ENCODE measurements at places on chromosomes 2 and 18. TPM values are rescaled to one million over a fixed set of nuclear protein-coding genes. Genes with fewer than 3 reads are reported as not detected.

DNA sequence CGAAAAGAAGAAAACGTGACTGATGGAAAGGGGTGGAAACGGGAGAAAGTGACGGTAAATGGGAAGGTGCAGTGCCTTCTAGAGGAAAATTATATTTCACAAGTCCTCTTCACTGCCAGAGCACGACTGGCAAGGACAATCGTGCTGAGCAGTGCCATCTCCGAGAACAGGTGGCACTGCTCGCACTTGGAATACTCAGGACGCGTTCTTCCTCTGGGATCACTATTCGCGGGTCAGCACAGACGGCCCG is 364 bp downstream of the STAT1 start:
- no peaks in the 10 kb centered on the region for H3K36me3 ChIP-seq
- peak overlapping the region; percentile 51 for H3K27ac ChIP-seq
- peak overlapping the region; percentile 90 for H3K4me3 ChIP-seq
- DNase-seq, result no peak

- H3K4me3 ChIP-seq, result peak overlapping the region; percentile 83
- no peaks in the 10 kb centered on the region for H3K27me3 ChIP-seq
- no peaks in the 10 kb centered on the region for H3K36me3 ChIP-seq
- DNase-seq, result no peak
- H3K4me1 ChIP-seq, result no peaks in the 10 kb centered on the region
Measured at GRCh38 chr2:160494201-160494644, 616 bp upstream of the RBMS1 start.

- no peak for DNase-seq
- peaks cover 13% of the 10 kb centered on the region for H3K4me1 ChIP-seq
- H3K4me3 ChIP-seq, result no peak overlapping the region
- no peaks in the 10 kb centered on the region for H3K27me3 ChIP-seq
- H3K27ac ChIP-seq, result no peak overlapping the region
- H3K36me3 ChIP-seq, result no peaks in the 10 kb centered on the region
Measured at GRCh38 chr18:22197668-22198067, 28.3 kb downstream of the GATA6 start.

DNA sequence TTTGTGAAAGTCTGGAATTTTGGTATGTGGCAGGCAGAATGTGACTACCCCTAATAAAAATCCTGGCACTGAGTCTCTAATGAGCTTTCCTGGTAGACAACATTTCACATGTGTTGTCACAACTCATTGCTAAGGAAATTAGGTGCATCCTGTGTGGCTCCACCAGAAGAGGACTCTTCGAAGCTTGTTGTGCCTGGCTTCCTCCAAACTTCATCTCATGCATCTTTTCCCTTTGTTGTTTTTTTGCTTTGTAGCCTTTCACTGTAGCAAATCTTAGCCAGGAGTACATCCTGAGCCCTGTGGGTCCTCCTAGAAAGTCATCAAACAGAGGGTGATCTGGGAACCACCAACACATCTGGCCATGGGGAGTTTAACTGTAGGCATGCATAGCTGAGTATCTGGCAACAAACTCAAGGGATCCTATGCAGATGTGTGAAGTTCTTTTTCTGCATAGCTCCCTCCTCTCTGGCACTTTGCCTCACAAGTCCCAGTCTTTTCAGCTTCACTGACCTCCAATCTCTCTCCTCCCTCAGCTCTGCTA is 42.1 kb upstream of the SERTAD2 start:
- peaks cover 7% of the 10 kb centered on the region for H3K4me1 ChIP-seq
- H3K36me3 ChIP-seq, result no peaks in the 10 kb centered on the region
- no peak overlapping the region for H3K27ac ChIP-seq
- H3K4me3 ChIP-seq, result no peak overlapping the region
- no peaks in the 10 kb centered on the region for H3K27me3 ChIP-seq

GRCh38 chr2:33292981-33293595 is 183.4 kb upstream of the RASGRP3 start:
- DNase-seq, result no peak
- no peaks in the 10 kb centered on the region for H3K27me3 ChIP-seq
- peaks cover 11% of the 10 kb centered on the region for H3K4me1 ChIP-seq
- peak overlapping the region; percentile 57 for H3K27ac ChIP-seq

- H3K4me1 ChIP-seq, result no peaks in the 10 kb centered on the region
- no peak overlapping the region for H3K27ac ChIP-seq
- H3K4me3 ChIP-seq, result no peak overlapping the region
- H3K27me3 ChIP-seq, result no peaks in the 10 kb centered on the region
- peak; percentile 61 for DNase-seq
Measured at GRCh38 chr2:219344751-219345430, 12.3 kb upstream of the RESP18 start.

DNA sequence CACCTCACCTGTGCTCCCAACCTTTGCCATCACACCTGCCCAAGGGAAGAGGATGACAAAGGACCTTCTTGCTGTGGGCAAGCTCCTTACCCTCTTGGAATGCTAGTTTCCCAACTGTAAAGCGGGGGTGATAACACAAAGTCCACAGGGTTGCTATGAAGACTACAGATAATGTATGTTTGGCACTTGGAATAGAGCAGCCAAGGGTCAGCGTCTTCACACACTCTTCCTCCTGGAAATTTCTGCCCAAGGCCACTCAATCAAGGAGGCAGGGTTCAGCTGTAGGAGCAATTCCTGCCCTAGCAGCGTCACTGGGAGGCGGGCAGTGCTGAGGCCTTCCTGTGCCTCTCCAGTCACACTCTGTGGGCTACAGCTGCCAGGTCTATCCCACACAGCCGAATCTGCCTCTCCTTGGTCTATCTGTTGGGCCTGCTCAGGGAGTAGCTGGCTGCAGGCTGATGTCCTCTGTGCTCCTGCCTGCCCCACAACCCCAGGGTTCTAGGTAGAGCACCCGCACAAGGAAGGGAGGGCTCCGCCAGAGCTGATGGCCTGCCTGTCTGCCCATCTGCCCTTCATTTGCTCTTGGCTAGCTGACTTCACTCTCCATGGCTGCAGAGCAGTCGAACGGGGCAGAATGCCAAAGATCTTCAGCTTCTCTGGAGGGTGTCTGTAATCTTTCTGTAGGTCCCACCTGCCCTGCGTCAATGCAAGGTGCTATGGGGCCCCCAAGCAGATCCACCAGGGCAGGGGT is 91.9 kb downstream of the MRO start:
- H3K36me3 ChIP-seq, result no peaks in the 10 kb centered on the region
- peaks cover 24% of the 10 kb centered on the region for H3K4me1 ChIP-seq
- no peaks in the 10 kb centered on the region for H3K27me3 ChIP-seq
- H3K4me3 ChIP-seq, result no peak overlapping the region

DNA sequence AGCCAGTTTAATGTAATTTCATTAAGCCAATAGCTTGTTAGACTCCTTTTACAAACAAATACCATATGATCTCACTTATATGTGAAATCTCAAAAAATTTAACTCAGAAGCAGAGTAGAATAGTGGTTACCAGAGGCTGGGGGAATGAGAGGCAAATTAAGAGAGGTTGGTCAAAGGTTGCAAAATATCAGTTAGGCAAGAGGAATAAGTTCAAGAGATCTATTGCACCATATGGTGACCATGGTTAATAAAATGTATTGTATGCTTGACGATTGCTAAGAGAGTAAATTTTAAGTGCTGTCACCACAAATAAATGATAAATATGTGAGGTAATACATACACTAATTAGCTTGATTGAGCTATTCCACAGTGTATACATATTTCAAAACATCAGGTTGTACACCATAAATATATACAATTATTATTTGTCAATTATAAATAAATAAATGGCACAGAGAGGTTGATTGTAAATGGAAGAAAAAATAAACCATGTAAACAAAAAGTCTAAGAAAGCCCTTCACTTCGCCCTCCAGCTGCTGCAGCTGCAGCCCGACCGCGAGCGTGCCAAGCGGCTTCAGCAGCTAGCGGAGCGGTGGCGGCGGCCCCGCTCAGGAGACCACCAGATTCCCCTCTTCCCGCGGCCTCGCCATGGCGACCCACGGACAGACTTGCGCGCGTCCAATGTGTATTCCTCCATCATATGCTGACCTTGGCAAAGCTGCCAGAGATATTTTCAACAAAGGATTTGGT is 23.0 kb upstream of the ACTR2 start:
- H3K36me3 ChIP-seq, result no peaks in the 10 kb centered on the region
- no peak for DNase-seq
- no peaks in the 10 kb centered on the region for H3K27me3 ChIP-seq
- peak overlapping the region; percentile 26 for H3K4me3 ChIP-seq
- H3K27ac ChIP-seq, result no peak overlapping the region
- no peaks in the 10 kb centered on the region for H3K4me1 ChIP-seq

GRCh38 chr2:103615611-103616105 is 853.8 kb downstream of the TMEM182 start:
- no peaks in the 10 kb centered on the region for H3K36me3 ChIP-seq
- no peak overlapping the region for H3K4me3 ChIP-seq
- no peaks in the 10 kb centered on the region for H3K4me1 ChIP-seq
- DNase-seq, result no peak
- H3K27me3 ChIP-seq, result no peaks in the 10 kb centered on the region

DNA sequence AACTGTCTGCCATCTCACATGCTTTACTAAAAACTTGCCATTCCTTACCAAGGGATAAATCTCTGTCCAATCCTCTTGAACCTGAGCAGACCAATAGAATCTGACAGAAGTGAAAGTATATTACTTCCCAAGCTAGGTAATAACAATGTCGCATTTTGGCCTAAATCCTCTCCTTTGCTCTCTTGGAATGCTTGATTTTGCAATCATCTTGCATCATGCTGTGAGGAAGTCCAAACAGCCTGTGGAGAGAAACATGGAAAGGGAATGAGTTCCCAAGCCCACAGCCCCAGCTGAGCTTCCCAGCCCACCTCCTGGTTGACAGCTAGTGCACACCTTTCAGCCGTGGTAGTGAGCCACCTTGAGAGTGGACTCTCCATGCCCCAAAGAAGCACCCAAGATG is 540.6 kb downstream of the STK39 start:
- no peaks in the 10 kb centered on the region for H3K36me3 ChIP-seq
- DNase-seq, result no peak

- H3K27me3 ChIP-seq, result no peaks in the 10 kb centered on the region
- H3K4me1 ChIP-seq, result no peaks in the 10 kb centered on the region
- H3K27ac ChIP-seq, result no peak overlapping the region
- DNase-seq, result no peak
Measured at GRCh38 chr2:108220942-108221541, 18.7 kb upstream of the SULT1C3 start.

DNA sequence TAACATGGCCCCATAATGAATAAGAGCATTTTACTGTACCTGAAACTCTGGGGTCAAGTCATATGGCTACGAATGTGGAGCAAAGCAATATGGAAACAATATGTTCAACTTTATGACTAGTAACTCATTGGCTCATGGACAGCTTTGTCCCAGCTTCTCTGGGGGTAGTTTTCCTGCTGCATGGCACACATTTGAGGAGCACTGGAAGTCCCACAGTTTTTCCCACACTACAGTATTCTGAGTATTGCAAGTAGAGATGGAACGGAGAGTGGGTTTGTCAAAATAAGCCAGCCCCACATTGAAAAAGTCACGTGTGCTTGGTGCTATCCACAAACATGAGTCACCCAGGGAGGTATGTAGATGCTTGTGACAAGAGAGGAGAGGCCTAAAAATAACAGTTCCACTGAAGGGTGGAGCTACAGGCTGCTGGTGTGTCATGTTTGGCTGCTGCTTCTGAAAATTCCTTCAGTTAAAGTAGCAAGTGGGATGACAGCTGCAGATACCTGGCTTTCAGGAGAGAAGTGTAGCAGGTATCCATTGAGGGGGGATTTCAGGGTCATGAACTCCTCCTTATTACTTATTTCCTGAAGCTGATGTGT is 48.2 kb upstream of the CTAGE1 start:
- no peak overlapping the region for H3K27ac ChIP-seq
- H3K27me3 ChIP-seq, result no peaks in the 10 kb centered on the region
- DNase-seq, result no peak
- H3K4me1 ChIP-seq, result no peaks in the 10 kb centered on the region
- H3K36me3 ChIP-seq, result no peaks in the 10 kb centered on the region

DNA sequence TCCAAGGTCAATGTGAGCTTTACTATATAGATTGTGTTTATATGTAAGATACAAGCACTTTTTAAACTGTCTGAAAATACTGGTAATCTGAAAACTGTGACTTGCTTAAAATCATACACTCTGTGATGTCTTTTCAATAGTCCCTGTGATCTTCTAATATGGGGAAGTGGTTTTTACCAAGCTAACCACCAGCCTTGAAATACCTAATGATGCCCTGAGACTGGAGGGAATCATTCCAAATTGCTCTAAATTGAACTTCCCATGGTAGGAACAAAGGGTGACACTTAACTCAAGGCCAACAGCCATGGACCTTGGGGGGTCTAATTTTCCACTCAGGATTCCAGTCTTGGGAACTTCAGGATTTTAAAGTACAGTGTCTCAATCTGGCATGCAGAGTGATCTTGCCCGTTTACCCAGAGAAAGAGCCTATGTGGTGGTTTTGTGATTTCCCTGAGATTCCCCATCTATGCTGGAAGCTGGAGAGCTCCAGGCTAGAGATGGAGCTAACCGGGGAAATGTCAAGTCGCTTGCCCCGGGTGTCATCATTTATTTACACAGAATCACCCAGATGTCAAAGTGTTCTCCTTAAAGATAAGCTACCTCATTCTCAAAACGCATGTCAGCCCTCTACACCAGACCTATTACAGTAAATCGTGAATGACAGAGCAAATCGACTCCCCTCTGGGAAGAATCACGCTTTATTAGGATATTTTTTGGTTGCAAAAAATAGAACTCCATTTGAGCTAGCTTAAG is 198.5 kb downstream of the SP3 start:
- H3K36me3 ChIP-seq, result no peaks in the 10 kb centered on the region
- no peak overlapping the region for H3K4me3 ChIP-seq
- no peaks in the 10 kb centered on the region for H3K4me1 ChIP-seq
- H3K27me3 ChIP-seq, result no peaks in the 10 kb centered on the region
- no peak for DNase-seq

- no peak overlapping the region for H3K27ac ChIP-seq
- no peaks in the 10 kb centered on the region for H3K27me3 ChIP-seq
- no peaks in the 10 kb centered on the region for H3K36me3 ChIP-seq
- peaks cover 6% of the 10 kb centered on the region for H3K4me1 ChIP-seq
Measured at GRCh38 chr2:16638946-16639345, 26.7 kb downstream of the CYRIA start.

GRCh38 chr2:105977212-105977611 is 216.9 kb downstream of the UXS1 start:
- H3K27ac ChIP-seq, result no peak overlapping the region
- no peaks in the 10 kb centered on the region for H3K4me1 ChIP-seq
- no peak overlapping the region for H3K4me3 ChIP-seq
- no peaks in the 10 kb centered on the region for H3K36me3 ChIP-seq

- no peak for DNase-seq
- no peaks in the 10 kb centered on the region for H3K36me3 ChIP-seq
- H3K4me1 ChIP-seq, result no peaks in the 10 kb centered on the region
- H3K4me3 ChIP-seq, result no peak overlapping the region
- H3K27me3 ChIP-seq, result no peaks in the 10 kb centered on the region
- no peak overlapping the region for H3K27ac ChIP-seq
Measured at GRCh38 chr2:182463760-182464159, 36.9 kb upstream of the PDE1A start.

COL5A2 gene
- total RNA-seq, result 15.7 TPM

CRYGD gene
- not detected for total RNA-seq

ZNF2 gene
- 7.9 TPM for total RNA-seq

BOLL gene
- 51.0 TPM for total RNA-seq

TYW5 gene
- total RNA-seq, result 17.2 TPM

RMND5A gene
- total RNA-seq, result 31.7 TPM

CFAP65 gene
- 23.7 TPM for total RNA-seq

ASXL3 gene
- total RNA-seq, result 18.0 TPM

IL36RN gene
- total RNA-seq, result not detected

MC4R gene
- total RNA-seq, result not detected
